ENCODE measurements at places on chromosomes 2 and 18.
A peak's percentile ranks its signal among the peaks of the same experiment; 100 is the strongest.

DNA sequence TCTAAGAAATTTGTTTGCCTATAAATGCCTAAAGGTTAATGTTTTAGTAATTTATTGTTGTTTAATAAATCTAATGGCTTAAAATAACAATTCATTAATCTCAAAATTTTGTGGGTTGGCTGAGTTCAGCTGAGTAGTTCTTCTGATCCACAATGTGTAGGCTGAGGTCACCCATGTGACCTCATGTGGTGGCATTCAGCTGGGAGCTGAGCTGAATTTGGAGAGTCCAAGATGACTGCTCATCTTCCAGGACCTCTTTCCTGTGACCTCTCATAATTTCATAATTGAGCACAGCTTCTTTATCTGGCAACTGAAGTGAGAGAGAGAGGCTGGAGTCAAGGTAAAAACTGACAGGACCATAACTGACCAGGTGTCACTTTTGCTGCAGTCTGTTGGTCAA lies 132.4 kb downstream of the TXNL1 start:
- DNase-seq = no peak

- no peak for DNase-seq
Measured at GRCh38 chr2:199914372-199914958, 3.4 kb downstream of the C2orf69 start.

DNA sequence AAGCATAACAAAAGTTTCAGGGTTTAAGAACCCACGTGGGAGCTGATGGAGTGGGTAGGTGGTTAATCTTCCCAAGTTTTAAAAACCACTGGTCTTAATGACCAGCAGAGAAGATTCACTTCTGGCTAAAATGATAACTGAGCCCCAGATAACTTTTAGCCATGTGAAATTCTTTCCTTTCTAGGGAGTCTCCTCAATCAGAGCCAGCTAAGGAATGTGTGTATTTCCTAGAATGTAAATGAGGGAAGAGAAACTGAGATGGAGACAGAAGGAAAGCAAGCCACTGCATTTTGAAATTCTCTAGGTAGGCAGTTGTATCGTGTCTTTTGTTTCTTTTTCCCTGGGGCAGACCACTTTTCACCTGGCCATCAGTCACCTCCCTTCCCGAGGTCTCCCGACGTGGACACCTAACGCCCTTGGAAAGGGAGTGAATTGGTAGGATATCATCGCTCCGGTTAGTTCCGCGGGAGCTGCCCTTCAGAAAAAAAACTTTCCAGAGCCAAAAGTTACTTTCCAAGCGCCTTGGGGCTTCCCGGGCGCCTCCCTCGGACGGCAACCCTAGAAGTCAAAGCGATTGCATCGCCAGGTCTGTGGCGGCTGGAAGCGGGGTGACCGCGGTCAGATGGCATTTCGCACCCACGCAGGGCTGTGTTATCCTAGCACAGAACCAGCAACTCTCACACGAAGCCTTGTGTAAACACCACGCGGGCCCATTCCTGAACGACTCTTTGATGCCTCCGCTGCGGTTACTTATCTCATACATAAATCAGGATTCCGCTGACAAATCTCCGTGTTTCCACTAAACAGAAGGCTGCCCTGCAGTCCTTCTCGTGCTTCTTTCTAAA lies 1.3 kb downstream of the COLEC12 start:
- DNase-seq = peak; percentile 37

DNA sequence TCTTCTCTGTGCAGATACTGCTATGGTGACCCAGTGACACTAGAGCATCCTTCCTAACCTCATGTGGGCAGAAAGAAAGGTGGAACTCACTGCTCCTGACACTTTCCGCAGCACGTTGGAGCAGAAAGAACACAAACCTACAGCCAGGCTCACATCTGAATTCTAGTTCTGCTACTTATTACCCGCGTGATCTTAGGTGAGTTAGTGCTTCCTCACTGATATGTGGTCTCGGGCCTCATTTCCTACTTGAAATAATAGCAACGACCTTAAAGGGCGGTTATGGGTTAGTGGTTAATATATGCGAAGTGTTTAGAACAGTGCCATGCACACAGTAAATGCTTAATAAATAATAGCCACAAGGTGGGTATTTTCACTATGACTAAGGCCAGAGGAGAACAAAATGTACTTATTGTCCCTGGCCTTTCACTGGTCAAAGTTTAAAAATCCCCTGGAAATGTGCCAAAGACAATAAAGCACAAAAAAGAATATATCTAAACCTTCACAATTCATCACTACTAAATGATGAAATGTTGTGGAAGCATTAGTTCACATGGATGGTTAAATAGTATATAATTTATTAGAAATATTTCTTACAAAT lies 66.6 kb downstream of the MYOM1 start:
- no peak for DNase-seq

DNA sequence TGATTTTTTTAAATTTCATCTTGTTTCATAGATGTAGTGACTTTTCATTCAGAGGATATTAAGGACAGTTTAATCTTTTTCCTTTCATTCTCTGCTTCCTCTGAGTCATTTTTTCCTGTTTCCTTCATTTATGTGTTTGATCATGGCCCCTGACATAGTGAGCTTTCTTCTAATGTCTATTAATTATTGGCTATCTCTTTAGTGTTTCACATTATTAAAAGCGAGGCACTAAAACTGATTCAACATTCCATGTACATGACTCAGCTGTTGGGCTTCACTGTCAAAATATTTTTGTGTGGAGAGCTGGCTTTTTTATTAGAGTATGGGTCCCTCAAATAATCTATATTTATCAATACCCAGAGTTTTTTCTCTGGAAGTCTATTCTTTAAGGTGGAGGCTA lies 125.8 kb downstream of the THSD7B start:
- no peak for DNase-seq

- no peak for DNase-seq
Measured at GRCh38 chr2:160584972-160585494, 91.4 kb upstream of the RBMS1 start.

- DNase-seq = no peak
Measured at GRCh38 chr18:72973841-72974240, 106.1 kb upstream of the NETO1 start.

DNA sequence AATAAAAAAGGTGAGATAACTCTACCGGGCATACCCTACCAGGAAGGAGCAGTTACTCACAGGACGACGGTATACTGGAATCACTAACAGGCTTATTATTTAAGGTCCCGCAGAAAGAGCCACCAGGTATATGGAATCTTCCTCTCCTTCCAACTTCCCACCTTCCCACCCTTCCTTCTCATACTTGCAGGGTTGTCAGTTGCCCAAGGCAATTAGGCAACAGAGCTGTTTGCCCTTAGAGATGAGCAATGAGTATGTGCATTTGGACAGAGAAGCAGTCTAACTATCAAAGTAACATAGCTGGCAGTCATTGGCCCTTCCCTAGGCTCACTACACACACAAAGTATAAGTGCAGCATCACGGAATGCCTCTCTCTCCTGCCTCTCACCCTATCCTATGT lies 32.1 kb upstream of the EVA1A start:
- no peak for DNase-seq

DNA sequence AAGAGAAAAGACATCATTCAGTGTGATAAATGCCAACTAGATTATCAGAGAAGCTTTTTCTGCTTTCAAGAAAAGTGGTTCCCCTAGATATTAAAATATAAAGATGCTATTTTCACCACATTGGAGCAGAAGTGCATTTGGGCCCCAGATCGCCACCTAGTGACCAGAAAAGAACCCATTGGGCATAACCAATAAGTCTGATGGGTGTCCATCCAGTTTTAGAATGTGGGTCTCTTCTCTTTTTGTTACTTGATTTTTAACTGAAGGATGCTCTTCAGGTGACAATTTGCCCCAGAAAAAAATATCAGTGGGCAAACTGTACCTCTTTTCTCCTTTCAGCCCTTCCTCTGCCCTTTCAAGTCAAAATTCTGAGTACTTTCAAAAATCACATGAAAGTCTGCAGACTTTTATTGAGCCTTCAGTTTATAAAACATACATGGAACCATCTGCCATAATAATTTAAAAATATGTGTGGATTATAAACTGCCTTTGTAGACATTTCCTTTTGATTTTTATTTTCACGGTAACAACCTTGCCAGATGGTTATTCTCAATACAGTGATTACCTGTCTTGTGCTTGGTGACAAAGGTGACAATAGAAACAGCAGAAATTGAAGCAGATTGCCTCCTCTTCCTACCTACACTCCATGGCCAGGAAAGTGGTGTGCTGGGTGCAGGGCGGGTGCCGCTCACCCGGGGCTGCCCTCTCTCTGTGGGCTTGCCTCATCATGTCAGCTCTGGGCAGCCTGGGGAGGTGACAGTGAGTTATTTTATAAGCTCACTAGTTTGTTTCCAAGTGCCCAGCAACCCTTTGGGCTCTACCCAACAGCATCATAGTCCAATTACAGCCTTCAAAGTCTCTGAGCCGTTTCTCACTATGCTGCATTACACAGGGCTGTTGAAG lies 124.5 kb downstream of the DCDC2C start:
- DNase-seq = peak; percentile 66

DNA sequence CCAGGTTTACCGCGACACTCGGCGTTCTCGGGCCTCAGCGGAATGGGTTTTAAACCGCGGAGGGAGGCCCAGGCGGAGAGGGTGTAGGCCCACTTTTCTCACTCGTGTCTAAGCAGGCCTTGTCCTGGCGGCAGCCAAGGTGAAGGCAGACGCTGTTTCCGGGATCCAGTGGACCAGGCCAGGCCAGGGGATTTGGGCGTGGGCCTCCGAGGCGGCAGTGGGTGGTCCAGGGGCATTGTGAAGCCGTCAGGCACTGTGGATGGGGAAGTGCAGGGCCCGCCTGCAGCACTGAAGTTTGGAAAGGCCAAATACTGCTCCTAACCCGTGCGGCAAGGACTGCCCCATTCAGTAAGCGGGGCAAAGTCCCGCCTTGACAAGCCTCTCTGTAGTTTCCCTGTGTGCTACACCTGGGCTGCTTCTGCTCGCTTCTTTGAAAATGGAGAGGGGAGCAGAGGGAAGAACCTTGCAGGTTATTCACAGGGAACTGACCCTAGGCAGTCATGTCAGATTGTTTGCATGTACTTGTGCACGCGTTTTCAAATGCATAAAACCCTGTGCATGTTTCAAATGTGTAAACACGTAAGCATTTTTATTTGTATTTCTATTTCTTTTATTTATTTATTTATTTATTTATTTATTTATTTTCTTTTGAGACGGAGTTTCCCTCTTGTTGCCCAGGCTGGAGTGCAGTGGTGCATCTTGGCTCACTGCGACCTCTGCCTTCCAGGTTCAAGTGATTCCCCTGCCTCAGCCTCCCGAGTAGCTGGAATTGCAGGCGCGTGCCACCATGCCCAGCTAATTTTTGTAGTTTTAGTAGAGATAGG lies 7.5 kb upstream of the DLX2 start:
- peak; percentile 15 for DNase-seq

DNA sequence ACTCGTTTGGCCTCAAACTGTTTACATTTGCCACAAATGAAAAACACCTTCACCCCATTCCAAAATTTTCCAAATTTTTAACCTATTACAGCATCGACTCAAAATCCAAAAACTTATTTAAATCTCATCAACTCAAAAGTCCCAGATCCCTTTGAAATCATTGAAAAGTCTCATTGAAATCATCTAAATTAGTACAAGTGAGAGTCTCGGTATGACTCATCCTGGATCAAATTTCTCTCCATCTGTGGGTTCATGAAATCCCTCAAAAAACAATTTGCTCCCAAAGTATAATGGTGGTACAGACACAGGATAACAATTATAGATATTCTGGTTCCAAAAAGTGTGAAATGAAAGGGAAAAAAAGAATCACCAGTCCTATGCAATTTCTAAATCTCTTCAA lies 65.1 kb downstream of the LRP1B start:
- DNase-seq = no peak

Data from hematopoietic multipotent progenitor cell treated with erythropoietin and hydrocortisone succinate and interleukin-3 and kit ligand, for 4 days (in vitro differentiated cells).